ENCODE measurements at places on chromosomes 13 and 19. TPM values are rescaled to one million over a fixed set of nuclear protein-coding genes. Genes with fewer than 3 reads are reported as not detected.
A peak's percentile ranks its signal among the peaks of the same experiment; 100 is the strongest.

DNA sequence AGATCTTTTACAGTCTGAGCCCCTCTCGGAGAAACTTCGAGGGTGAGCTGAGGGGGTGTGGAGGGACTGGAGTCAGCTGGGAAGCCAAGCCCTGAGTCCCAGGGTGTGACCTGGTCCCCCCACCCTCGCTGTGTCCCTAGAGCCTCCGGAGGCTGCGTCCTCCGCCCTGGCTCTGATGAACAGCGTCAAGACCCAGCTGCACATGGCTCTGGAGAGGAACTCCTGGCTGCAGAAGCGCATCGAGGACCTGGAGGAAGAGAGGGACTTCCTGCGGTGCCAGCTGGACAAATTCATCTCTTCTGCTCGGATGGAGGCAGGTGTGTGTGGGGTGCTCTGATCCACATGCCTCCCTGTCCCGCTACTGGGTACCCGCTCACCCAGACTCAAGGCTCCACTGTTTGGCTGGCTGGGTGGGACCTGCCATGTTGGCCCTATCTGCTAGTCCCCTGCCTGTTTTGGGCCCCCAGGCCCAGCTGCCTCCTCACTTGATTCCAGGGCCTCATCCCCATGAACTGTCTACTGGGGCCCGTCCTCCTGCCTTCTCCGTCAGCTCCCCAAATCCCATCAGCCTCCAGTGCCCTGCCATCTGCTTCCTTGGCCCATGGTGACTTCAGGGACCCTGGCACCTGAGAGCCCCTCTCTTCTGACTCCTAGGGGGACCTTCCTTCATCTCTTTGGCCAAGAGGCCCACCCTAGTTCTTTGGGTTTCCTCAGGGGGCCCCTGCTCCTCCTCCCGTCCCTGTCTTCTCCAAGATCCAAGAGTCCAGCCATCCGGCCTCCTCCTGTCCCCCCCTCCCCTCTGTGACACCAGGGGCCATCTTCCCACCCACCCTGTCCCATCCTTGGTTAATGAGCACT, 1.5 kb downstream of the CCDC106 start:
- DNase-seq: no peak

DNA sequence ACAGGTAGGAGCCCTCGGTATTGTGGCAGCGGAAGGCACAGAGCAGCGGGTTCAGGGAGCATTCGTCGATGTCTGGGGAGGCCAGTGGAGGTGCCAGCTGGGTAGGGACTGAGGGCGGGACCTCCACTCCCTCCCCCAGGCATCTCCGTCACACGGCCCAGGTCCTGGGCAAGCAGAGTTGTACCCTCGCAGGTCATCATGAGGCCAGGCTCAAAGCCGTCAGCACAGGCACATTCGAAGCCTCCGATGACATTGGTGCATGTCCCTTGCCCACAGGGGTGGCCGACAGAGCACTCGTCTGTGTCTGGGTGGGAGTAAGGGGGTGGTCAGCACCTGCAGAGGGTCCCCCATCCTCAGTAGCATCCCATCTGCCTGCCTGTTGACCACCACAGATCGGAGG, 35.3 kb downstream of the CCL25 start:
- DNase-seq: no peak

DNA sequence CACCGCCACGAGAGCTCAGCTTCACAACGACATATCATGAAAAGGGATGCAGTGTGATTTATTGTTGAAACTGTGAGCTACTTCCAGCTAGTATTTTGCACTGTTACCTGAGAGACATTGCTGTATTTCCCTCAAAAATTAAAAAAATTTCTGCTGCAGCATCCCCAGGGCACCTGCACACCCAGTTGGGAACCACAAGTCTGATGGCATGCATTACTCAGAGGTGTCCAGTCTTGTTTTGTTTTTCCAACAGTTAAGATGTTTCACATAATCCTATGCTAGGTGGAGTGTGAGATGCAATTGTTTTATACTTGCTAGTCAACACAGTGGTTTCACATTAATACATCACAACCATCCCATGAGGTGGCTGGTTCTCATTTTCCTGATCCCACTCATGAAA, 285.2 kb downstream of the SHISA2 start:
- no peak for DNase-seq

GRCh38 chr19:11177592-11177991, 19.8 kb downstream of the KANK2 start:
- no peak for DNase-seq

FLT1 gene
- total RNA-seq: 8.4 TPM

DNA sequence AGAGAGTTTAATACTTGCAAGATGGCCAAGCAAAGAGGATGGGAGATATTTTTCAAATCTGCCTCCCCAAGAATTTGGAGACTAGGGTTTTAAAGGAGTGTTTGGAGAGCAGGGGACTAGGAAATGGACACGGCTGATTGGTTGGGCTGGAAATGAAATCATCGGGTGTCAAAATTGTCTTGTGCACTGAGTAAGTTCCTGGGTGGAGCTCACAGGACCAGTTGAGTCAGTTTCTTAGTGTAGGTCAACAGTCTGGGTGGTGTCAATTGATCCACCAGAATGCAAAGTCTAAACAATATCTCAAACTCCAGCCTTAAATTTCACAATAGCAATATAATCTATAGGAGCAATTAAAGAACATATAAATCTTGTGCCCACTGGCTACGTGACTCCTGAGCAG, 23.0 kb upstream of the CEACAM4 start:
- DNase-seq: peak; percentile 75

ZNF667 gene
- total RNA-seq: 6.4 TPM

DNA sequence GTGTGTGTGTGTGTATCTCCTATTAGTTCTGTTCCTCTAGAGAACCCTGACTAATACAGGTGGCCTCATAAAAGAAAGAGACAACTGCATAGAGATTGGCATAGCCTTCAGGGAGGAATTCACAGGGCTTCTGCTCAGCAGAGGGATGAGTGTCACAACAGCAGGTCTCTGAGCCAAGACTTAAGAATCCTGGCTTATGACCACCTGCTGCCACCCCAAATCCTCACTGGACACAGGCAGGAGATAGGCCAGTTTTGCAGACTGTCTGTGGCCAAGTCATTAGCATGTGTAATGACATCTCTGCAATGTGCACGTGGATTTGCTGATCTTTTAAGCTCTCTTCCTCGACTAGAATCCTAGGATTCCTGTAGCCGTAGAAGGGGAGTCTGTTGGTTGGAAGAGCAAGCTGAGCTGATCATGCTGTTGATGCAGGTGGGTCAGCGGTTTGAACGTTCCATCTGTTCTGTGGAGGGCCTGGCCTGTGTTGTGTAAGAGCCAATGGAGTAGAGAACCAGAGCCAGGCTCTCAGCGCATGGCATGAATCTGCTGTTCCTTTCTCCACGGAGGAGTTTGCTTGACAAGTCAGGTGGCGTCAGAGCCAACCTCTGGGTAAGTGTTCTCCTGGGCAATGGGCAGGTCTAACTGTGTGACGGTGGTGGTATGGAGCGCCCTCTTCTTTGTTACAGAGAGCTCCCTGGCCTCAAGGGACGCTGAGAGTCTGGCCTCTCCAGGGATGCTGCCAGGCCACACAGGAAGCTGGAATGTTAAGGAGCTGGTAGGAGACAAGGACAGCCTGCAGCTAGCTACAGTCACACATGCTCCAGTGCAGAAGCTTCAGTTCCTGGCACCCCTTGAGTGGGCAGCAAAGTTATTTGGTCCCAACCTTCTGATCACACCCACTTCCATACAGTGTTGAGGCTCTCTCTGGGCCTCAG, 503.1 kb downstream of the FOXO1 start:
- DNase-seq: no peak

- no peak for DNase-seq
These were observed 589 bp downstream of the R3HDM4 start for GRCh38 chr19:912181-913079.

LSM7 gene
- 151 TPM for total RNA-seq

DNA sequence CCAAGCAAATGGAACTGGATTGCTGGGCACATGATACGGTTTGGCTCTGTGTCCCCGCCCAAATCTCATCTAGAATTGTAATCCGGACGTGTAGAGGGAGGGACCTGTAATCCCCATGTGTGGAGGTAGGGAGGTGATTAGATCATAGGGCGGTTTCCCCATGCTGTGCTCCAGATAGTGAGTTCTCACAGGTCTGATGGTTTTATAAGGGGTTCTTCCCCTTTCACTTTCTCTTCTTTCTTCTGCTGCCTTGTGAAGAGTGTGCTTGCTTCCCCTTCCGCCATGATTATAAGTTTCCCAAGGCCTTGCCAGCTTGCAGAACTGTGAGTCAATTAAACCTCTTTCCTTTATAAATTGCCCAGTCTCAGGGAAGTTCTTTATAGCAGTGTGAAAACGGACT, 32.6 kb upstream of the MTIF3 start:
- DNase-seq: peak; percentile 43

GRCh38 chr13:42786715-42787114, 5.3 kb downstream of the FAM216B start:
- no peak for DNase-seq

- DNase-seq: no peak
These were observed 82.7 kb upstream of the LSM14A start for GRCh38 chr19:34089566-34089965.

GRCh38 chr13:101449790-101450748, 2.4 kb upstream of the ITGBL1 start:
- DNase-seq: no peak

SOX1 gene
- total RNA-seq: not detected

DNA sequence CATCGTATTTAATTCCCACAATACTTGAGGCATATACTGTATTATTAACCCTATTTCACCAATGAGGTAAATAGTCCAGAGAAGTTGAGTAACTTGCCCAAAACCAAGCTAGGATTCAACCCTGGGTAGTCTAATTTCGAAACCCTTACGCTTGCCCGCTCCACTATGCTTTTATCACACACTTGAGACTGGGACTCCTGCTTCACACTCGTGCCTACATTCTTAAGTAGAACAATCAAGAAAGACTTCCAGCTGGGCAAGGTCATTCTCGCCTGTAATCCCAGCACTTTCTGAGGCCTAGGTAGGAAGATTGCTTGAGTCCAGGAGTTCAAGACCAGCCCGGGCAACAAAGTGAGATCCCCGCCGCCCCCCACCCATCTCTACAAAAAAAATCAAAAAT, 3.6 kb downstream of the ZNF541 start:
- no peak for DNase-seq

DNA sequence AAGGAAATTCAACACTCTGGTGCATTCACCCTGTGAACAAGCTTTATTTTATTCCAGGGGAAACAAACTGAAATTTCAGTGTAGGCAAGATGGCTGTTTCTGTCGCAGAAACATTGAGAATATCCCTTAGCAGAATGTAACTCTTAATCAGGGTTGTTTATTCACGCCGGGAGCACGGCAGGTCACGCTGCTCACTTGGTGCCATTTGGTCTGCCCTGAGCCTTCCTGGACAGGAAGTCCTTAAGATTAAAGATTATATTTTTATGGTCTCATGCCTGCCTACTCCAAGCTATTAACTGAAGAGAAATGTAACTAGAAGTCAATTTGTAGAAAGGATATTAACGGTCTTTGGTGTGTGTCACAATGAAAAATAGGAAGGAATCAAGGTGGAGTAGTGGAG, 185.3 kb upstream of the ARGLU1 start:
- DNase-seq: no peak

DNA sequence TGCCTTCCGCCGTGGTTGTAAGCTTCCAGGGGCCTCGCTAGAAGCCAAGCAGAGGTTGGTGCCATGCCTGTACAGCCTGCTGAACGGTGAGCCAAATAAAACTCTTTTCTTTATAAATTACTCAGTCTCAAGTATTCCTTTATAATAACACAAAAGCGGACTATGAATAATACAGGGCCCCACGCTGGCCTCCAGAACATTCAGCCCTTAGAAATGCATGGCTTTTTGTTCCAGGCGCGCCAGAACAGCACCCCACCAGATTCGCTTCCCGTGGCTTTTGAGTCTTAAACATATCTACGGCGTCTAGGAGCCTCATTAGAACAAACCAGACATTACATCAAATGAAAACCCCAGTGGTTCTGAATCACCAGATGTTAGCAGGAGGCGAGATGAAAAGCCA, 75.1 kb downstream of the SLC15A1 start:
- no peak for DNase-seq

ERICH4 gene
- total RNA-seq: not detected

LRRC25 gene
- 3.3 TPM for total RNA-seq

RFXAP gene
- total RNA-seq: 0.80 TPM

CEACAM4 gene
- total RNA-seq: 0.48 TPM

TPRX1 gene
- total RNA-seq: not detected

DNA sequence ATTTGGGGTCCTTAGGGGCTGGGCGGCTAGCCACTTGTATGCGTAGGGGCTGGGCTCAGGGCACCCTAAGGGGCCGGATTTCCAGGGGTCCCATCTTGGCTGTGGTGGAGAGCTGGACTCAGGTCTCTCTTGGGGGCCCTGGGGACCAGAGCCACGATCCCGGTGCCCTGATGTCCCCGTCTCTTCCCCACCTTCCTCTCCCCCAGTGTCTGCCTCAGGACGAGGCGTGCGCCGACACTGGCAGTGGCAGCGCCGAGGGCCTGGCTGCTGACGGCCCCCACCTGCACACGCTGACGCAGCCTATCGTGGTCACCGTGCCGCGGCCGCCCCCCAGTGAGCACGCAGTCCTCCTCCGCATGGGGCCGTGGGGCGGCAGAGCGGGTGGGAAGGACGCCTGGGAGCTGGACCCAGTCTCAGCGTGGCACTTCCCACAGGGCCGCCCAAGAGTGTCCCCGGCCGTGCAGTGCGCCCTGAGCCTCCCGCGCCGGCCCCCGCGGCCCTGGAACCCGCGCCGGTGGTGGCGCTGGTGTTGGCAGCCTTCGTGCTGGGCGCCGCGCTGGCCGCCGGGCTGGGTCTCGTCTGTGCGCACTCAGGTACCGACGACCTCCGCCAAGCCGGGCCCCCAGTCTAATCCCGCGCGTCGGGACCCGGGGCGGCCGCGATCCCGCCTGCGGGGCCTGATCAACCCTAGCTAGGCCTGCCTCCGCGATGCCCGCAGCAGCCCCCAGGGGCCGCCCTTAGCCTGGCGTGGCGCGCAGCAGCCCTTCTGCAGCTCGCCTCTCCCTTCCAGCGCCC, 2.7 kb upstream of the SNAPC2 start:
- DNase-seq: peak; percentile 69

DNA sequence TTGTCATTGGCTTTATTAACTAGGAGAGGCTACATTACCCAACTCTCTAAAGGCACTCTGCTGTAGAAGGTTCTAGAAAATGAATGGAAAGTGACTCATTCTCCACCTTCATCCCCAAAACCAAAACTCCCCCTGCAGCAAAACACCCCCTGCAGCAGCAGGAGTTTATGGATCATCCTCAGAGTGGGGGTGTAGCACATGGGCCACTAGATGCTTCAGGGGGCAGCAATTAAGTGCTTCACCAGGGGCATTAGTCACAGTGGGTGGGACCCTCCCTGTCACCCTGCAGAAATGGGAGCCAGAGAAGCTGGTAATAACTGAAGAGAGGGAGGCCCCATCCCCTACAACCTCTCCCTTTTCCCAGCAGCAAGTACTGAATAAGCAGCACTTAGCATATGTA, 64.5 kb upstream of the MED4 start:
- no peak for DNase-seq

LMTK3 gene
- total RNA-seq: 2.4 TPM

DNA sequence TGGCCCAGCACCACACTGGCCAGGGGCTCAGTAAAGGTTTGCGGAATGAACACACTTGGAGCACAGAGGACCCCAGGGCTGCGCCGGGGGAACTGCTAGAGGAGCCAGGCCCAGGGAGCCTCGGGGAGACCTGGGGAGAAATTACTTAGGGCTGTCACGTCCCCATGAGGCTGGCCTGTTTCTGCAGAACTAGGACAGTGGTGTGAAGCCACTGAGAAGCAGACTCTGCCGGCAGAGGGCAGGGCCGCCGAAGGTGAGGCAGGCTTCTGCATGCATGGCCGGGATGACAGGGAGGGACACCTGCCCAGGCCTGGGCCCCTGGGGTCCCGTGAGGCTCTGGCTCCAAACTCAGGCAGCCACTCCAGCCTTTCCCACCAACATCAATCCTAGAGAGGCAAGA, 26.4 kb downstream of the ELAVL1 start:
- DNase-seq: no peak

GRCh38 chr13:112732679-112733078, 42.8 kb downstream of the ATP11A start:
- no peak for DNase-seq

PDCD5 gene
- total RNA-seq: 76.7 TPM
